ENCODE measurements at places on chromosomes 16 and 17. TPM values are rescaled to one million over a fixed set of nuclear protein-coding genes. Genes with fewer than 3 reads are reported as not detected.
A peak's percentile ranks its signal among the peaks of the same experiment; 100 is the strongest.

TGFB1I1 gene
- 42.4 TPM for total RNA-seq

TBC1D3I gene
- total RNA-seq: not detected

APOBR gene
- not detected for total RNA-seq

PIRT gene
- total RNA-seq: not detected

ABCC6 gene
- total RNA-seq: 4.8 TPM

ITGAX gene
- total RNA-seq: 0.69 TPM

OR1A1 gene
- total RNA-seq: not detected

NLRC3 gene
- total RNA-seq: 0.09 TPM

- no peaks in the 10 kb centered on the region for H3K36me3 ChIP-seq
- no peaks in the 10 kb centered on the region for H3K27me3 ChIP-seq
- no peak overlapping the region for H3K4me3 ChIP-seq
Measured at GRCh38 chr17:55664287-55664686, 58.4 kb downstream of the TMEM100 start.

DNA sequence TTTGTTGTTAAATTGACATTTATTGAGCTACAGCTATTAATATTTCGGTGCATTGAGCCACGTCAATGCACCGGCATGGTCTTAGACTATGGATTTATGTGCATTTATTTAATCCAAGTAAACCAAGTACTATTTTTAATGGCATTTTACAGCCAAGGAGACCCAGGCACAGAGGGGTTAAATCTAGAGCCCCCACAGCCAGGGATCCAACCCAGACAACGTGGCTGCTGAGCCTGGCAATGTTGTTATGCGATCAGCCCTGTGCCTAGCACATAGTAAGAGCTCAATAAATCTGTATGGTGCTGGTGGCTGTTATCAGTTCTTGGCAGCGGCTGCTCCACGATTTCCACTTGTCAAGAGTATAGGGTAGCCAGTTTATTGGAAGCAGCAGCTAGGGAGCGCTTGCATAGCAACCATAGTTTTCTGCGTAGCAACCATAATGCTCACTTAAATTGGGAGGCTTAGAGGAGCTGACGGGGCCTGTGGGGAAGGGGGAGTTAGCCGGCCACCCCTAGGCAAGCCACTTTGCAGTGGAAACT, 541 bp upstream of the RBBP6 start:
- peak overlapping the region; percentile 56 for H3K27ac ChIP-seq
- H3K27me3 ChIP-seq: no peaks in the 10 kb centered on the region
- peaks cover 21% of the 10 kb centered on the region for H3K4me1 ChIP-seq
- H3K36me3 ChIP-seq: no peaks in the 10 kb centered on the region
- no peak for DNase-seq

DNA sequence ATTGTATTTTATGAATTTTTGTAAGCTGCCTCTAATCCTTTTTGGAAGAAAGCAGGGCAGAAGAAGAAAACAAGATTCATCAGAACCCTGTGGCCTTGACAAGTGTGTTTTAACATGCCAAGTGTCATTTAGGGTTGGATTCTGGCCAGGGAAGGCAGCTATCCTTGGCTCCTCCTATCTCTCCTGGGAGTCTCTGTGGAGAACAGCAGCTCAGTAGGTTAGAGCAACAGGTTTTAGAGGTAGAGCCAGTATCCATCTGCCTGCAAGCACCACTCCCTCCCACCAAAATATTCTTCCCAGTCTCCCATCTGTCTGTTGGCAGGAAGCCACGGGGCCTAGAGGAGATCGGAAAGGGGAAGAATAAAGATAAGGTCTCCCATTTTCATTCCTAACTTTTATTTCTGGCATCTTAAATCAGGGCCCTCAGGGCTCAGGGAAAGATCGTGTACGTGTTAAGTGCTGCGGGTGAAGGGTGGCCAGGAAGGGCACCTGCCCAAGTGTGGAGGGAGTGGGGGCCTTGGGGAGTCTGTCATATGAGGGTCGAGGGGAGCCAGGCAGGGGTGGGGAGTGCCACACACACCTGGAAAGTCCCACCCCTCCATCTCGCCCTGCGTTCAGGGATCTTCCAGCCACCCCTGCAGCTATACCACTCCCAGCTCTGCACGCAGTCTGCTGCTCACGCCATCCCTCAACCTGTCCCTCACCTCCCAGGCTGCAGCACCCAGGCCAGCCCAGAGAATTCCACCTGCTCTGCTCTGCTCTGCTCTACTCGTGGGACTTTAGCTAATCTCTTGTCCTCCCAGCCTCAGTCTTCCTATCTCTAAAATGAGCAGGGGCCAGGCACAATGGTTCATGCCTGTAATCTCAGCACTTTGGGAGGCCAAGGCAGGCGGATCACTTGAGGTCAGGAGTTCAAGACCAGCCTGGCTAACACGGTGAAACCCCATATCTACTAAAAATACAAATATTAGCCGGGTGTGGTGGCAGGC, 17.1 kb upstream of the CPSF4L start:
- H3K4me3 ChIP-seq: no peak overlapping the region
- H3K27me3 ChIP-seq: no peaks in the 10 kb centered on the region
- H3K36me3 ChIP-seq: no peaks in the 10 kb centered on the region
- DNase-seq: peak; percentile 42
- H3K4me1 ChIP-seq: peaks cover 23% of the 10 kb centered on the region

All from cardiac muscle cell (in vitro differentiated cells and primary cell).